NCI-H748 treated with DMSO at 0.1 percent for 48 hours (cell line): ENCODE measurements at places on chromosomes 7 and 10.

DNA sequence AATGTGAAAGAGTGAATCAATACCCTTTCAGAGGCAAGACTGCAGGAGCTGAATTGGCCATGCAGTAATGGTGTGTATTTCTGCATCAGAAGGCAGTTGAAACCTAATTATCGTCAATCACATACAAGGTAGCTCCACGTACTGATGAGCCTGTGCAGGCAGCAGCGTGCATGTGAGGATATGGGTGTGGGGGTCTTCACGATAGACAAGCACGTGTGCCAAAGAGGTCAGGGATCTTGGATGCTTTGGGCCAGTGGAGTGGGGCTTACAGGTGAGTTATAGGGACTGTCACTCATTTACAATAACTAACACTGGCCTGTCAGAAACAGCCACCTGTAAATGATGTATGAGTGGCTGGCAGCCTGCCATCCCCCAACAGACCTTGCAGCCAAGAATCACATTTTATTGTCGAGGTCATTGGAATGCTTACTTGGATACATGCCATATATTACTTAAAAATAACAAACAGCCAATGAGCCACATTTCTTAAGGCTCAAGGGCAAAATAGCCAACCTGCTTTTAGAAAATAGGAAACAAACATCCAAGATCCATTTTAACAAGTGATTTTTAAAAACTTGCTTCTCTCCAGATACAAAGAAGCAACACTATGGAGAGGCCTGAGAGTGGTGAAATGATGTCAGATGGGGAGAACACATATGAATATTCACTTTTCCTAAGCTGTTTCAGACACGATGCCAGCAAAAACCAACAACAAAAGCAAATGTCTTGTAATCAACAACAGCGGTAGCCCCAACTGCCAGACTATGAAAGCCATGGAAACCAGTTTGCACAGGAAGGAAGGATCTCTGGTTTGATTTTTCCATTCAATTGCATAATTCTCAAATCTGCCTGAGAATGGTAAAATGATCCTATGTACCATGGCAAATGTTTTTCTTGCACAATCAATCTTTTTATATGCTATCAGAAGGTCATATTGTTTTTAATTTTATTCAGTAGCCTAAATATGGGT is 210.7 kb downstream of the SKAP2 start:
- peak; percentile 78 for DNase-seq

DNA sequence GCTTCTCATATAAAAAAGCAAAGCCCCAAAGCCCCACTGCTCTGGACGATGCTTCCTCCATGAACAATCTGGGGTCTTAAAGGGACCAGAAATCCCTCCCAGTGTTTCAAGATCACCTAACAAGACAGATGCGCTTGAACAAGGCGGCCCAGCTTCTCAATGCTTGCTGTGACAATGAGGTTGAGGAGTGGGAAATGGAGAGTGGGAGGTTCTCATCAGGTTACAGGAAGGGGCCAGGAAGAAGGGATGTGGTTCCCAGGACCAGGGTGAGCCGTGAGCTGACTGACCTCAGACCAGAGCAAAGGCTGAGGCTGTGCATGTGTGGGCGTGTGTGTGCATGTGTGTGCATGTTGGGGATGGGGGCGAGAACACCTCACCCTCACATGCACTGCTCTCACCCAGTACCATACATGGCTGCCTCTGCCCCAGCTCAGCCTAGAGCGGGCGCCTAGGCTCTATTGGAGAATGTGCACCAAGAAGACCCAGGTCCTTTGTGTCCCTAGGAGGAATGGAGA is 220.8 kb upstream of the GPR26 start:
- DNase-seq = no peak

- no peak for DNase-seq
Measured at GRCh38 chr7:88169717-88170320, 50.0 kb downstream of the SRI start.

- DNase-seq = no peak
Measured at GRCh38 chr10:99917963-99918825, 91.6 kb downstream of the DNMBP start.

DNA sequence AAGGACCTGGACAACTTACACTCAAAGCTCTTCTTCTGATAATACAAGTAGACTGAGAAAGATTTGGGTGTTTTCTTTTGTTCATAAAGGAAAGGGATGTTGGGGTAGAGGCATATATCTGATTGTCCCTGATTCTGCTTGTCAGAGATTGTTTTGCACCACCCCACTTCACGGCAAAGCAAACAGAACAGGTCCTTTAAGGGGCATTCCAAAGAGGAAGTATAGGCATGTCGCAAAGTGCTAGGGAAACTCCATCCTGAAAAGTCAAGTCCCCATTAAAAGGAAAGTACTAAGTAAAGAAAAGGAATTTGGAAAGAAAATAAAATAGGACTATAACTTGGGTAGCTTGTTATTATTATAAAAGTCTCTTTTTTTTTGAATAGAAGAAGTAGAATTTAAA is 233.0 kb downstream of the DNAJB9 start:
- no peak for DNase-seq

- DNase-seq = no peak
Measured at GRCh38 chr10:63373176-63373575, 92.6 kb downstream of the JMJD1C start.

GRCh38 chr7:24227068-24227467 is 56.9 kb upstream of the NPY start:
- no peak for DNase-seq

GRCh38 chr10:80664071-80664680 is 126.5 kb downstream of the SH2D4B start:
- peak; percentile 1 for DNase-seq

GRCh38 chr7:70638158-70639107 is 493.5 kb upstream of the GALNT17 start:
- no peak for DNase-seq

GRCh38 chr10:16987976-16988610 is 141.5 kb downstream of the CUBN start:
- no peak for DNase-seq

DNA sequence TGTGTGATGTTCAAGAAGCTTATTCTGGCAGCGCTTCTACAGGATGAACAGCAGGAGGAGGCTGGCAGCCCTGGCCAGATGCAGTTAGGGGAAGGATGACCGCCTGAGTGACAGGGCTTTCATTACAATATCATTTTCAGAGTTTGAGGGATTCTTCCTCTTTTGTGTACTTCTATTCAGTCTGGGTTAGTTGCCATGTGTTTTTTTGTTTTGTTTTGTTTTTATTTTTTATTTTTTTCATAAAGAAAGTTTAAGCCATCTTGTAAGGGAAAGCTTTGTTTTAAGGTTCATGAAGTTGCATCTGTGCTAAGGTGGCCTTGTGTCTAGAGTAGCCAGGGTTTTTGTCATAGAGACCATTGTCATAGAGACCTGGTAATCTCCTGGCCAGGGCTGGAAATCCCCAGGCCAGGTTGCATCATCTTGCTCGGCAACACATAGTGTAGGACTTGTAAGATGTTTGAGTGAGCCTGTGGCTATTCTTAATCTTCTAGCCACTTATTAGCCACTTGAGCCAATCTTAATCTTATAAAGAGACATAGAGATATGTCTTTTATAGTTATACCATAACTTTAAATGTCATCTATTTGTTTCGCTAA is 230.5 kb upstream of the TMEM229A start:
- DNase-seq = no peak

DNA sequence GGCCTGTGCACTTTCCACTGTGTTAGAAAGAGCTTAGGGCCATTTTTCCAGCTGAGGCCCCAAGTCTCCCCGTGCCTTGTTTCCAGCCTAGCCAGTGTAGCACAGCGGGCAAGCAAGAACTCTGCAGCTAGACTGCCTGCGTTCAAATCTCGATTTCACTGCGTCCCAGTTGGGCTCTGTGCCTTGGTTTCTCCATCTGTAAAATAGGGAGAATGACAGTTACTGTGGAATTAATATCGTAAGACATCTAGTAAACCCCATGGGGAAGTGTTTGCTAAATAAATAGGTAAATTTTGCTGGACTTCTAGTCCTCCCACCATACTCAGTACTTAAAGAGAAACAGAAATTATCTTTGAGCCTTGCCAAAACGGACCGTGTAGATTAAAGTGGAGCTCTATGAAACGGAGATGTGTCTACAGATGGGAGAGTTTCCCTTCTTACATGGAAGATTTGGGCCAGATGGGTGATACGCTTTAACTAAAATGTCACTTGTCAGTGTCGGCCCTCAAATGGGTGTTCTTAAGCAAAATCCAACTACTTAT is 3.5 kb upstream of the HKDC1 start:
- DNase-seq = no peak

DNA sequence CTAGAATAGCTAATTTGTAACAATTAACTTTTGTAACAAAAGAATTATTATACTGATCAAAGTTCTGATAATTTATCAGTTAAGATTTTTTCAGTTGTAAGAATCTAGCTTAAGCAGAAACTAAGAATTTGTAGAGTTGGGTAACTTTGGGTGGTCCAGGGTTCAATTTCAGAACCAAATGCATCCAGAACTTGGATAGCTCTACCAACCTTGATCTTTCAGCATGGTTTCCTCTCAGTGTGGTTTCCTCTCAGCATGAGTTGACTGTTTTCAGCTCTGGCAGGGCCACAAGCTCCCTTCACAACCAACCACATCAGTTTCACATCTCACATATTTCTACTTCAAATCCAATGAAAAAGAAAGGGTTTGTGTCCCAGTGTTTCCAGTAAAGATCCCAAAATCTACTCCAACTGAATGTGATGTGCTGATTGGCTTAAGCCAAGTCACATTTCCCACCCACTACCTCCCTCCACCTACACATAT is 3.3 kb upstream of the FAS start:
- DNase-seq = no peak

GRCh38 chr10:126500185-126500584 is 111.9 kb upstream of the ADAM12 start:
- no peak for DNase-seq

DNA sequence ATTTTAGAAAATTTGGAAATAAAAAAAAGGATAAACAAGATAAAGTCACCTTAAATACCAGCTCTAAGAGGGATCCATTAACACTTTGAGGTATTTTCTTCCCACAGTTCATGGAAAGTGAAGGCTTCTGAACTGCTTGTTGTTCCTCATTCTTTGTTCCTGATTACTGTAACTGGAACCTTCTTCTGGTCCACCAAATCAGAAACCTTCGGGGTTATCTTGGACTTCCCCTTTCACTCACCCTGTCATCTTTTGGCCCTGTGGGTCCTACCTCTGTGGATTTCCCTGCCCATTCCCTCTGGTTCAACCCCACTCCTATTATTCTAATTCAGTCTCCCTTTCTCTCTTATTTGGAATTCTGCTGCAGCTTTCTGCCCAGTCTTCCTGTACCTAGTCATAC is 116.5 kb upstream of the PRPS1L1 start:
- DNase-seq = no peak

GRCh38 chr7:155073922-155074321 is 3.8 kb downstream of the HTR5A start:
- DNase-seq = no peak

- DNase-seq = no peak
Measured at GRCh38 chr10:132375795-132376297, 21.2 kb upstream of the PWWP2B start.

GRCh38 chr10:86071145-86071544 is 295.4 kb downstream of the GRID1 start:
- DNase-seq = no peak
